HAP-1 (cell line): ENCODE measurements at places on chromosomes 7 and 10.

- DNase-seq = no peak
These were observed 3.9 kb downstream of the FMC1 start for GRCh38 chr7:139345042-139345441.

DNA sequence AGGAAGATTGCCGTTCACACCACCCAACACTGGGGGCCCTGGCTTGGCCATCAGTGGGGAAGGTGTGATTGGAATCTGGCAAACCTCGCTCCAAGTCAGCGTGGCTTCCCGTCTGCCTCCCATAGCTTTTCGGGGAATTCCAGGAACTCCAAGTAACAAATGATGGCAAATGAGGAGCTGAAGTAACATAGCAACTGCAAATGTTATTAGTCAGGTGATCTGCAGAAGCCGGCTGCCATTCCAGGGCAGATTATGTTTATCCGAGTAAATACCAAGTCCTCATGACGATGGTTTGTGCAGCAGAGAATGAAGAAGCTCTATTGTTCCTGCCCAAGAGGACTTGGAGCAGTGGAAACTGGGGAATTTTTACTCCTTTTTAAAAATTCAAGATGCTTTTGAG lies 270.5 kb upstream of the PODXL start:
- DNase-seq = no peak

- DNase-seq = no peak
These were observed 384.1 kb upstream of the KIAA1217 start for GRCh38 chr10:23824822-23825221.

- DNase-seq = no peak
These were observed 144.5 kb downstream of the FRMD4A start for GRCh38 chr10:14186245-14186644.

DNA sequence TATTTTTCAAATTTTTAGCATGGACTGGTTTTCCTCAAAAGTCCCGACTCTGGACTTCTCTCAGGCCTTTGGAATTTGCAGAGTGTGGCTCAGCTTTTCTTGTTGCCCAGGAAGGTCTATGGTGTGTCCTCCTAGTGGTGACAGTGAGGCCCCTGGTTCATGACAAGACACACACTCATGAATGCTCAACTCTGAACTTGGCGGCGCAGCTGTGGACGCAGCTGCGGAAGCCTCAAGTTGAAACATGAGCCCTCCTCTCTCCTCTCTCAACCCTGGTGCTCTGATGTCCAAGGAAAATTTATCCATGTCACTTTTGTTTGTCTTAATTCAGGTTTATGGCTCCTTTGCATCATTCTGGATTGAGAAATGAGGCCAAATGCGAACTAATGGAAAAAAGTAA lies 183.9 kb downstream of the HECW1 start:
- DNase-seq = no peak

- DNase-seq = no peak
These were observed 20.0 kb downstream of the AMZ1 start for GRCh38 chr7:2708041-2708440.

- DNase-seq = peak; percentile 95
These were observed at the start of gene NKX2-3 for GRCh38 chr10:99532687-99533495. NKX2-3 (plus strand) TSS chr10:99532942; CDS start chr10:99533132, 190 bp downstream.

- DNase-seq = no peak
These were observed 6.6 kb downstream of the SYNPO2L start for GRCh38 chr10:73648975-73649829.

- no peak for DNase-seq
These were observed 57.6 kb downstream of the RNLS start for GRCh38 chr10:88525371-88526069.

DNA sequence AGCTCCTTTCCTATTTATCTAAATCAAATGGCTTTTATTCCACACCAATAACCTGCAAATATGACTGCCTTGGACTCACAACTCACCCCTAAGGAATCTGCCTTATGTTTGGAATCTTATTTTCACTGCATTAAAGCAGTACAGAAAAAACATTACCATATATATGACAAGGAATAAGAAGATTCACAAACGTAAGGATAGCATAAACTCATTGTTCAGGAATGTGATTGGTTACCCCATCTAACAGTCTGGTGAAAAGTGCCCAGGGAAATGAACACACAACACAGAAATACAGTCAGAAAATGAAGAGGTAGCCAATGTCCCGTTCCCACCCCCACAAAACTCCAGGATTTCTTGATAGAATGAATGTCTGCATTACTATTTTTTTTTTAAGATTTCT lies 2.0 kb downstream of the PPP3CB start:
- DNase-seq = no peak

- no peak for DNase-seq
These were observed 137.2 kb downstream of the ARHGAP22 start for GRCh38 chr10:48467669-48468068.

- DNase-seq = no peak
These were observed 22.6 kb upstream of the INPP5A start for GRCh38 chr10:132514821-132515520.

DNA sequence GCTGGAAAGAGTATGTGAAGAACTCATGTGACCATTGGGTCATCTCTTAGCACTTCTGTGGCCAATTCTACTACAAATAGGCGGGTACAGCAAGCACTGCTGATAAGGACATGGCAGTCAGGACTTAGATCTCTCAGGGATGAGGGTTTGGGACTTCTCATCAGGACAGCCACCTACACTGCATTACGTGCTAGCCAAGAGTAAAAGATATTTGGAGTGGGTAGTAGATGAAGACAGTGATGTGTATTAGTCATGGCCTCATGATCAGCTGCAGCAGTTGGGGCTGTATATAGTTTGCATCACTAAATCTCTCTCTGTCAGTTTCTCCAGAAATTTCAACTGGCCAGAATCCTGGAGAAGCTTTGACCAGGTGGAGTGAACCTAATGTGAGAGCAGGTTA lies 9.2 kb downstream of the TAS2R60 start:
- no peak for DNase-seq

GRCh38 chr7:49327155-49327554 lies 402.8 kb downstream of the CDC14C start:
- DNase-seq = no peak

- DNase-seq = no peak
These were observed 22.5 kb downstream of the EPHB4 start for GRCh38 chr7:100804681-100805431.

- DNase-seq = peak; percentile 56
These were observed at the start of gene SFRP4 for GRCh38 chr7:37916673-37917660. SFRP4 (minus strand) TSS chr7:37916817; CDS start chr7:37916537, 280 bp downstream.

DNA sequence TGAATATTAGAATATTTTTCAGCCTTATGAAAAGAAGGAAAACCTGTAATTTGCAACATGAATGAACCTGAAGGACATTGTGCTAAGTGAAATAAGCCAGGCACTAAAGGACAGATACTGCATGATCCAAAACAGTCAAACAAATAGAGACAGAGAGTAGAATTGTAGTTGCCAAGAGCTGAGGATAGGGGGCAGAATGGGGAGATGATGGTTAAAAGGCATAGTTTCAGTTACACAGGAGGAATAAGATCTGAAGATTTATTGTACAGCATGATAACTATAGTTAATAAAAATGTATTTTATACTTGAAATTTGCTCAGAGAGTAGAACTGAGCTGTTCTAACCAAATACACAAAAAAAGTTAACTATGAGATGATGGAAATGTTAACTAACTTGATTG lies 149.0 kb upstream of the TMEM106B start:
- DNase-seq = no peak

- DNase-seq = no peak
These were observed 389 bp upstream of the FBXL15 start for GRCh38 chr10:102420181-102420713.

DNA sequence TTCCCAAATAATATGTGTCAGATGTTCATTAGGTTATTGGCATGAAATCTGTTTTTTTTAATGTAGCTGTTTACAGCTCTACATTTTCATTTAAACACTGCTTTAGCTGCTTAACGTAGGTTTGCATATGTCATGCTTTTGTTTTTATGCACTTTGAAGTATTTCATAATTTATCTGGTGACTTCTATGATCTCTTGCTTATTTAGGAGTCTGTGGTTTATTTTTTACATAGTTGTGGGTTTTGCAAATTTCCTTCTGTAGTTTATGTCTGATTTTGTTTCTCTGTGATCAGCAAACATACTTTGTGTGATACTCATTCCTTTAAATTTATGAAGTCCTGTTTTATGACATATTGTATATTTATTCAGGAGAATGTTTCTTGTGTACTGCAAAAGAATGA lies 606.5 kb upstream of the PFKP start:
- no peak for DNase-seq

DNA sequence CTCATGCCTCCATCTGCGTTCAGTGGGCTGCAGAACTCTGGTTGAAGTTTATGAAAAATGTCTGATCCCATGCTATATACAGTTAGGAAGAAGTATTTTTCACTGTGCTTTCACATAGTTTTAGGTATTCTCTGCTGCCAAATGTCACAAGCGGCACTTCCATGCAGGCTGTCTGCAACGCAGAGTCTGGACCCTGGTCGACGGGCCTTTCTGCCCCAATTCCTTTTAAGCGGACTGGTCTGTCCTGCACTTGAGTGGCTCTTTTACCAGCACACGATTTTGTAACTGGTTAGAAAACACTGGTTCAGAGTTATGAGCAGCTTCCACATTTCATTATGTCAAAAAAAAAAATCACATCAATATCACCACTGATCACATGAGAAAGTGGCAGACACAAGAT lies 143.0 kb downstream of the DIP2C start:
- DNase-seq = no peak

DNA sequence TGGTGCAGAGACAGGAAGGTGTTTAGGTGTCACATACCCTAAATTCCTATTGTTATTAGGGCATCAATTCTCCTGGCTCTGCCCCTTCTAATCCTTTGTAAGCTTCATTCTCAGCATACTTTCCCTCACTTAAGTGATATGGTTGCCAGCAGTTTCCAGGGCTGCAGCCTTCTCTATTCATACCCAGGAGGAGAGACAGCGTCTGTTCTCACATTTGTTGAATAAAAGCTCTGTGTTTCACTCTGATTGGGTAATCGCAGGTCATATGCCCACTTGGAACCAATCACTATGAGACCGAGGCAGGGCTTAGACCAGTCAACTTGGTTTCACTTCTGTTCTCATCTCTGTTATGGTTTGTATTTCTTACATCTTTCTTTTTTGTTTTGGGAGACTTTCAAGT lies 109.6 kb upstream of the MTPN start:
- peak; percentile 2 for DNase-seq

DNA sequence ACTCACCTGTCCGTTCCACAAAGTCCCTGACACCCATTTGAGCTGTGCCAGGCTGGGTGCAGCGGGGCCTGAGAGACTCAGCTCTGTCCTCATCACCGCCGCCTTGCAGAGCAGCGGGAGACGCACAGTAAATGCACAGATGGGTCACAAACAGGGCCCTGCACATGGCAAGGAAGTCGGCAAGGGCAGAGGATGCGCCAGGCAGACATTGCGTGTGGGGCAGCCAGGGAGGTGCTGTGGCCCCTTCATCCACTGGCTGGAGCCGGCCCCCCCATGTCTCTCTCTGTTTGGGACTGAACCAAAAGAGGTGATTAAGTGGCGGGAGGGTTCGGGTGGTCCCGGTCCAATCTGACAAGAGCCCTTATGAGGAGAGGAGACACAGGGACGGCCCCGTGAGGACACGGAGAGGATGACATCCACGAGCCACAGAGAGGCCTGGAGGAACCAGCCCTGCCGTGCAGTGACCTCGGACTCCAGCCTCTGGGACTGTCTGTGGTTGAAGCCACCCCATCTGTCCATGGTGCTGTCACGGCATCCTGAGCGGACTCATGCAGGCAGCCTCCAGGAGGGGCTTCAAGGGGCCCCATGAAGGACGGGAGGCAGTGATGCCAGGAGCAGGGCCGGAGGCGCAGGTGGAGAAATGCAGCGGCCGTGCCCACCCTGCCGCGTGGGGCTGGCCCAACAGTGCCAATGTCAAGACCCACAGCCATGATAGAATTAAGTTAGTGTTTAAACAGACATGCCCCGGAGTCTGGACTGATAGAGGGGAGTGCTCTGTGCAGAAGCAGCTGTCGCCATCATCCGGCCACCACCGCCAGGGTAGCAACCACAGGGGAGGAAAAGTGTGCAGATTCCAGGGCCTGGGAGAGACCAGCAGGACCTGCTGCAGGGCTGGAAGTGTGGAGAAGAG lies 28.4 kb upstream of the FOXL3 start:
- DNase-seq = no peak

GRCh38 chr10:91935886-91936285 lies 12.3 kb downstream of the BTAF1 start:
- no peak for DNase-seq

DNA sequence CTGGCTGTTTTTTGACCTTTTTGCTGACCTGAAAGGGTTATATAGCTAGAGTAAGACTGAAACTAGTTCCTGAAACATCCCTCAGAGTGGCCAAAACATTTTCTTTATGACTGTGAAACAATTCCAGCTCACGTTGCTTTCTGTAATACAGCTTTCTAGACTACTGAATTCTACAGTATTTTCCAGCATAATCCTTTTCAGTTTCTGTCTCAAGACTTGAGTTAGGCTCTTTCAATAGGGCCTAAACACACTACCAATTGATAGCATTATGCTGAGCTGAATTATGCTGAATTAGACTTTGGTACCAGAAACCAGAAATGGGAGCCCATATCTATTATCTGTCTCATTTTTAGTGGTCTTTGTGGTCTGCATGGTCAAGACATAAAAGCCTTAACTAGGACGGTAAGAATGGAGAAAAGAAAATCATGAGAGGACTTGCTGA lies 72.6 kb downstream of the EPDR1 start:
- no peak for DNase-seq

- DNase-seq = no peak
These were observed 5.4 kb upstream of the ASL start for GRCh38 chr7:66070222-66070621.

GRCh38 chr7:112009081-112009480 lies 197.1 kb downstream of the DOCK4 start:
- no peak for DNase-seq

- DNase-seq = no peak
These were observed 135.8 kb downstream of the JAZF1 start for GRCh38 chr7:28044825-28045224.

DNA sequence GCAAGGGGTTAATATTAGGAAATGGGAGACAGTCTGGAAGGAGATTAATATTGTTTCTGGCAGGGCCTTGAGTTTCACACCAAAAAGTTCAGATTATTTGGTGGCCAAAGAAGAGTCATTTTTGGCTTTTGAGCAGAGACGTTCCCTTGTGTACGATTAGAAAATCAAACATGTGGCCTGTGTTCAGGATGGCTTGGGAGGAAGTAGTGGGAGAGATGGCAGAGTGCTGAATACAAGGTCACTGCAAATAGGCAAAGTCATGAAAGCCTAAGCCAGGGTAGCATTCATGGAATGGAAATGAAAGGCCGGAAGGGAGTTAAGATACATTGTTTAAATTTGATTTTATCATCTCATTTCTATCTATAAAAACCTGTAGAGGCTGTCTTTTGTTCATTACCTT lies 9.5 kb upstream of the GGCT start:
- DNase-seq = no peak

- DNase-seq = no peak
These were observed 9.0 kb downstream of the LFNG start for GRCh38 chr7:2528481-2529095.

DNA sequence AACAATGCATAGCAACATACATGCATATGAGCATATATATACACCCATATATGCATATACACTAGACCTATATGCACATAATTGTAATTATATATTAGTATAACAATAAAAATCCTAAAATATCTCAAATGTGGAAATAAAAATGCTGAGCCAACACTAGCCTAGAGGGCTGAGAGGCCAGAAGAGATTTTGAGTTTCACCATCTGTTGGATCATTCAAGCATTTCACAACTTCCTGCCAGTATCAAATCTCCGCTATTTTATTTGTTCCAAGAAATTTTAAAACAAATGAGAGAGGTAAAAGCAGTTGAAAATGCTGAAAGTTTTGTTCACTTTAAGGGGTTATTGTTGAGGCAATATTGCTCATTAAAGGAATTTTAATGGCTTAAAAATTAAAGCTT lies 187.0 kb downstream of the PCDH15 start:
- DNase-seq = no peak

- peak; percentile 42 for DNase-seq
These were observed 8.2 kb downstream of the TFR2 start for GRCh38 chr7:100632951-100633717.
